ENCODE measurements at places on chromosomes 6 and 20.
A peak's percentile ranks its signal among the peaks of the same experiment; 100 is the strongest.

GRCh38 chr6:148479497-148479896 lies 136.9 kb downstream of the SASH1 start:
- no peaks in the 10 kb centered on the region for H3K4me1 ChIP-seq
- H3K27me3 ChIP-seq: no peaks in the 10 kb centered on the region
- no peak for DNase-seq
- no peak overlapping the region for H3K4me3 ChIP-seq

- DNase-seq: no peak
- H3K27ac ChIP-seq: peak overlapping the region; percentile 1
- H3K4me3 ChIP-seq: no peak overlapping the region
- H3K4me1 ChIP-seq: peaks cover 23% of the 10 kb centered on the region
- no peaks in the 10 kb centered on the region for H3K27me3 ChIP-seq
Measured at GRCh38 chr20:53917145-53918019, 153.0 kb downstream of the BCAS1 start.

DNA sequence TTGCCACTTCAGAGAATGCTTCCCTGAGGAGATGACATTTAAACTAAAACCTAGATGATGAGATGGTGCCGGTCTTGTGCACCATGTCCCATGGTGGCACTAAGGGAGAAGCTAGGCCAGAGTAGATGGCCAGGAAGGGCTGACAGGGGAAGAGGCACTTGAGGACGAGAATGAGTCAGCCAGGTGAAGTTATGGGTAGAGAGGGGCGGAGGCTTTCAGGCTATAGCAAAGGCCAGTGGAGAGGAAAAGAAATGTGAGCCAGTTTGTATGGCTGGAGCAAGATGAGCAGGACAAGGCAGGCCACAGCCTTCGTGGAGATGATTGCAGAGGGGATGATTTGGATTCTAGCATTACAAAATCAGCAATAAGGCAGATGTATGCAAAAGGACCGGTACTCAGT lies 44.7 kb upstream of the ADGRF4 start:
- no peaks in the 10 kb centered on the region for H3K27me3 ChIP-seq
- no peak overlapping the region for H3K4me3 ChIP-seq
- no peak for DNase-seq
- H3K4me1 ChIP-seq: peaks cover 8% of the 10 kb centered on the region
- no peak overlapping the region for H3K27ac ChIP-seq

DNA sequence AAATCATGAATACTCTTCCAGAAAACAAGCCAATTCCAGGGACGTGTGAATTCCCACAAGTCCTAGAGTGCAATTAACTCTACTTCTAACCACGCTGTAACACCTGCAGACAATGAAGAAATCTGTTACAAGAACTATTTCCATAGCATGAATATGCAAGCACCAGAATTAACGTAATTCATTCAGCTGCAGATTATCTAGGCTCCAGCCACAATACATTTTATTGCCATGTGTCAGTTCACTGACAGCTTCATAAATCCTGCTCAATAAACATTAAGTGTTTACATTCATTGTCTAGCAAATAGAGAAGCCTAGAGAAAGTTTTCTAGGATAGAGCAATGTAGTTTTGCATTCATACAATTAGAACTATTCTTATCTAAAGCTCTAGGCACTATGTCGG lies 1348.5 kb downstream of the GRIK2 start:
- no peak for DNase-seq
- H3K4me3 ChIP-seq: no peak overlapping the region
- no peaks in the 10 kb centered on the region for H3K4me1 ChIP-seq
- no peaks in the 10 kb centered on the region for H3K36me3 ChIP-seq

DNA sequence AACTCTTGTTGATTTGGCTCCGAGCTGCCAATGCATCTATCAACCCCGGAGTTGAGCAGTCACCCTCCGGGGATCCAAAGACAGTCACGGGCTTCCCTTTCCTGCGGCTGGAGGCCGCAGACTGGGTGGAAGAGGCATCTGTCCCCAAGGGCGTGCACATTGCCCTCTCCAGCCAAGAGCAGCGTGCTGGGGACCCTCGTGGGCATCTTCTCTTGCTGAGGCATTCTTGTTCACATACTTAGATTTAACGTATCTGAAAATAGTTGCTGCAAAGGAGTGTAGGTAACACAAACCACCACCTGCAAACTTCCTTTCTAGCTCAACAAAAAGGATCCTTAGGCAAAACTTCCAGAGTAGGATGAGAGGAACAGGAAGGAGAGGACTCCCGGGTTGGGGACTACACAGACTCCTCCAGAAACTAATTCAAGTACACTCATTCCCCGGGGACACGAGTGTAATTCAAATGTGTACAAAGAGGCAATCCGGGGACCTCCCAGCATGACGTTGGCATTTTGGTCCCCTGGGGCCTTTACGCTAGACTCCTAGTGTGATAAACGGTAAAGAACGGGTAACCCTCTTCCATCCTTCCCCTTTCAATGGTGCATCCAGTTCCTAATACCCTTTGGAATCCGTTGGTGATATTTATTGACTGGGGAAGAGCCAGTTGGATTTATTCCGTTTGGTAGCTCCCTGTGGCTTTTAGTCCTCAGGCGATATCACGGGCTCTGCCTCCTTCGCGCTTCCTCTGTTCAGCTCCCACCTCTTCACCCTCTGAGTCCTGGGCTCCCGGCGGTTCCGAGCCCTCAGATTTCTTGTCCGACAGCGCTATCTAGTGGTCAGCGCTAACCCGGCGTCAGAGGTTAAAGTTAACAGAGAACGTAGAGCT lies 2.7 kb upstream of the COL12A1 start:
- H3K27ac ChIP-seq: no peak overlapping the region
- peak; percentile 89 for DNase-seq
- peaks cover 50% of the 10 kb centered on the region for H3K4me1 ChIP-seq
- no peaks in the 10 kb centered on the region for H3K36me3 ChIP-seq

DNA sequence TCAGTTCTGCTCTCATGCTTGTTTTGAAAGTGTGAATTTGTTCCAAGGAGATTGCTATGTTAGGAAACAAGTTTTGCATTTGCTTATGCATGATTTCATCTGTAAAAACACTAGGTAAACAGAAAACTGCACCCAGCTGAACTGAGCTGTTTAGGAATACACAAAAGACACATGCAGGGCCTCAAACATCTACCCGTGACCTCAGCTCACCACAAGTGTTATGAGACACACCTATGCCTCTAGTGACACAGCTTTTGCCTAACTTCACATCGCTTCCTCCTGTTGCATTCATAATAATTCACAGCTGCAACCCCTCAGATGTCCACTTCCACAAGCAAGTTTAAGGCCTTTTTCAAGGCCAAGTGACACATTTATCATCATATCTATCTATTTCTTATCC lies 98.0 kb upstream of the SLC24A3 start:
- H3K4me3 ChIP-seq: no peak overlapping the region
- no peak for DNase-seq
- H3K36me3 ChIP-seq: no peaks in the 10 kb centered on the region
- peak overlapping the region; percentile 17 for H3K27ac ChIP-seq
- H3K4me1 ChIP-seq: no peaks in the 10 kb centered on the region

DNA sequence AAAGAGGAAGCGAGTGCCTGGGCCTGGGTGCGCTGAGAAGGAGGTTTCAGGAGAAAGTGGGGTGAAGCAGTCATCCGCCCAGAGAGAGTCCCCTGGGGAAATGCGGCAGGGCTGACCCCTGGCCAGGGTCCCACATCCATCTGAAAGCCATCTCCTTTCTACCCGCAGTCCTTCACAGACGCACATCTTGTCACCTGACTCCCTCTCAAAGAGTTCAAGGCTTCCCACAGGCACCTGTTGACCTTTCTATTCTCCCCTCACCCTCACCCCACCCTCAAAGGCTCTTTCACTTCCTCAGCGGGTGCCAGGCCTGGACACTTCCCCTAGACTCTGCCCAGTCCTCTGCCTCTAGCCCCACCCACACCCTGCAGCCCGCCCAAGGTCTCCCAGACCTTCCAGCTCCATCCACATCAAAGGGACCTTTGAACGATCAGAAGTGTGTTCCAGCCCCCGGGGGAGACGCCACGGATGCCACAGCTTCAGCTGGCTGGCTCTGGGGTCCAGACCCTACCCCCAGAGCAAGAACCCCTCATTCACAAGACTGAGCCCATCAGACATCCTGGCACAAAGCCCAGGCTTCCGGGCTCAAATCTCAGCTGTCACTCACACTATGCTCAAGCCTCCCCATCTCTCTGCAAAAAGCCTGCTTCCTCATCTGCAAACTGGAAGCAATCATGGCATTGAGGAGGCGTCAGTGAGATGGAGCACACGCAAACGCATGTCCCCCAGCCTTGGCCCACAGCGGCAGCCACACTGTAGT lies 2.1 kb downstream of the CTSZ start:
- H3K27me3 ChIP-seq: no peaks in the 10 kb centered on the region
- H3K4me3 ChIP-seq: peak overlapping the region; percentile 47
- H3K27ac ChIP-seq: peak overlapping the region; percentile 75

- peak overlapping the region; percentile 49 for H3K4me3 ChIP-seq
- peaks cover 9% of the 10 kb centered on the region for H3K4me1 ChIP-seq
Measured at GRCh38 chr6:163460307-163460782, 45.8 kb downstream of the QKI start.

DNA sequence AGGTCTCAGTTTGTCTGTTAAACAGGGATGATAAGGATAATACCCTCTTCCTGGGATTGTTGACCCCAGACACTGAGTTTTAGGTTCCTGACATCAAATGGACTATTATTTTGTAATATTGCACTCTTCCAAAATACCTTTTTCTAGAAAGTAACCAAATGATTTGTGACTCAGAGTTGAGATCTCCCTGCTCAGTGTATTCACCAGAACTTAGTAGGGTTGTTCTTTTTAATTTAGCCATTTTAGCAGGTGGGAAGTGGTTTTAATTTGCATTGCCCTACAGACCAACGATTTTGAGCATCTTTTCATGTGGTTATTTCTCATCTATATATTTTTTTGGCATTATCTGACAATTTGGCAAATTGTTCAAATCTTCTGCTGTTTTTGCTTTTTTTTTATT lies 75.1 kb downstream of the TMEM242 start:
- H3K27ac ChIP-seq: no peak overlapping the region
- no peak for DNase-seq

GRCh38 chr6:160883560-160883959 lies 108.0 kb upstream of the MAP3K4 start:
- no peaks in the 10 kb centered on the region for H3K27me3 ChIP-seq
- no peak overlapping the region for H3K27ac ChIP-seq
- no peak for DNase-seq
- H3K36me3 ChIP-seq: no peaks in the 10 kb centered on the region
- H3K4me3 ChIP-seq: no peak overlapping the region
